ENCODE measurements at places on chromosomes 6 and 20.

GRCh38 chr6:84329077-84329476 is 101.6 kb upstream of the CEP162 start:
- no peaks in the 10 kb centered on the region for H3K27me3 ChIP-seq
- H3K4me1 ChIP-seq = no peaks in the 10 kb centered on the region
- no peak overlapping the region for H3K4me3 ChIP-seq
- DNase-seq = no peak
- no peak overlapping the region for H3K27ac ChIP-seq

- DNase-seq = no peak
- no peaks in the 10 kb centered on the region for H3K27me3 ChIP-seq
- no peaks in the 10 kb centered on the region for H3K36me3 ChIP-seq
- no peaks in the 10 kb centered on the region for H3K4me1 ChIP-seq
- H3K4me3 ChIP-seq = no peak overlapping the region
Measured at GRCh38 chr6:104580452-104580851, 279.3 kb downstream of the HACE1 start.

DNA sequence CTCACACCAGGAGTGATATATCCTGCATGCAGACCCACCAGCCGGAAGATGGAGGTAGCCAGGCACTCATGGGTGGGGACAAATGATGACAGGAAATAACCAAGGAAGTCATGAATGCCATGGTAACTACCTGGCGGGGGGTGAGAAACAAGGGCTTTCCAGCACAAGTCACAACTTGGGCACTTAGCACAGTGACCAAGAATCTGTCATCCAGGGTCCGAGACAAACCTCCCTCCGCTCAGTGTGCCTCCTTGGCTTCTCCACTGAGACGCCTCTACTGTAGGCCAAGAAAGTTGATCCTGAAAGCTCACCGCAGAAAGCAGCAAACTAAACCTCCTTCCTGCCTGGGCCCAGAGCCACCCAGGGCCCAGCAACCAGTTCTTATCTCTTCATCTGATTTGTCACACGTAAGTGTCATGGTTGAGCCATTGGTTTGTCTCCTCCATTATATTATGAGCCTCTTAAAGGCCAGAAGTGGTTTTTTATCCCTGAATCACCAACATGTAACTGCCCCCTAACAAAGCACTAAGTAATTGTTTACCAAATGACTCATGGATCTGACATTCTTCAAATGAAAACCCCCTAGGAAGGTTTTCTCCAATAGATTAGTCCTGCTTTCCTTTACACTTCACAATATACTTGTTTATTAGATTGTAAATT is 84.3 kb upstream of the TAB2 start:
- H3K27ac ChIP-seq = peak overlapping the region; percentile 83
- peak; percentile 57 for DNase-seq
- no peaks in the 10 kb centered on the region for H3K36me3 ChIP-seq

GRCh38 chr6:119891644-119892043 is 542.1 kb upstream of the MAN1A1 start:
- no peak for DNase-seq
- H3K27me3 ChIP-seq = no peaks in the 10 kb centered on the region
- no peaks in the 10 kb centered on the region for H3K4me1 ChIP-seq
- H3K4me3 ChIP-seq = no peak overlapping the region
- H3K36me3 ChIP-seq = no peaks in the 10 kb centered on the region
- H3K27ac ChIP-seq = no peak overlapping the region

DNA sequence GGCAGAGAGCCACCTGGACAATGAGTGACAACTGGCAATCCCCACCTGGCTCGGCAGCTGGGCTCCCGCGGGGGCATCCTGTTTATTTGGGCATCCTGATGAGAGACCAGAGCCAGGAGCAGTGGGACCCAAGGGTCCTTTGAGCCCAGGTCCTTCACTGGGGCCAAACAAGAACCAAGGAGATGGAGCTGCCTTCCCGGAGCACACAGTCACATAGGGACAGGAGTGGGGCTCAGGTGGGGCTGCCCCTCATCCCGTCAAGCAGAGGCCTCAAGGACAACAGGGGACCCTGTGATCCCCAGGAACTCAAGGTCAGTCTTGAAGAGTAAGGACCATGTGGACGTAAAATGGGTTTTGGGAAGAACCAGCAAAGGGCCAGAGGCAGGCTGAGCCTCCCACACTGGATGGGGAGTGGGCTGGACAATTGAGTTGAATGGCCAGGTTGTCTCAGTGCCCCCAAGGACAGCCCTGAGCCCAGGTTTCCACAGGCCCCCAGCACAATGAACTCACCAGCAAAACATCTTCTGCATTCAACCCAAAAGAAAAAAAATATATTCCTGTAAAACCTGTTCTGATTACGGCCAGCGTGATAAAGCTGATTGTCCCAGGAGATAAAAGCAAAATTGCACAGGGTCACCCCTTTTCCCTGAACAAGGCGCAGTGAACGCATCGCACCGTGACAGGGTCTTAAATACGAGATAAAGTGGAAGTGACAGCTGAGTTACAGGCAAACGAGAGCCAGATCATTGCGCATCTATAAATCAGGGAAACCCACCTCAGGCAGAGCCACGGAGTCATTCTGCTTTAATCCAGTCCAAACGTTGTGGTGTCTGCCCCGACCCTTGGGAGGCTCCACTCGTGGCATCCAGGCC is 86.2 kb downstream of the ANKRD60 start:
- no peak overlapping the region for H3K27ac ChIP-seq
- H3K27me3 ChIP-seq = no peaks in the 10 kb centered on the region
- H3K36me3 ChIP-seq = no peaks in the 10 kb centered on the region
- no peak for DNase-seq
- H3K4me3 ChIP-seq = no peak overlapping the region

DNA sequence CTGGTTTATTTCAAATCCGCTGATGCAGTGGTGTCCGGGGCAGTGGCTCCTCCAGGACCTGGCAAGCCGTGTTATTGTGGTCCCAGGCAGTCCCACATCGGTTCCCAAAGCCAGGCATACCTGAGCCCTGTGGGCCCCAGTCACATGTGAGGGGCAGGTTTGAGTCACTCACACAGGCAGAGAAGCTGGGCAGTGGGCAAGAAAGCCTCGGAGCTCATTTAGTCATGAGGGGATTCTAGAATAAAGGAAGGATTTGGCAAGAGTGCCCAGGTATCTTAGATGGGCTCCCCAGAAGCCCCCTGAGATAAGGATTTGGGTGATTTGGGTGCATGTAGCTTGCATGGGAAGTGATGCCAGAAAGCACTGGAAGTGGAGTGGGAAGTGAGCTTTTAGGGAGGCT is 37.3 kb downstream of the SYNDIG1 start:
- no peaks in the 10 kb centered on the region for H3K4me1 ChIP-seq
- H3K27me3 ChIP-seq = peaks cover 3% of the 10 kb centered on the region
- H3K36me3 ChIP-seq = no peaks in the 10 kb centered on the region
- no peak for DNase-seq
- no peak overlapping the region for H3K27ac ChIP-seq
- H3K4me3 ChIP-seq = no peak overlapping the region

- H3K27ac ChIP-seq = no peak overlapping the region
- H3K4me1 ChIP-seq = no peaks in the 10 kb centered on the region
- no peaks in the 10 kb centered on the region for H3K36me3 ChIP-seq
- DNase-seq = no peak
- H3K27me3 ChIP-seq = no peaks in the 10 kb centered on the region
Measured at GRCh38 chr6:134921721-134922261, 28.1 kb downstream of the ALDH8A1 start.

DNA sequence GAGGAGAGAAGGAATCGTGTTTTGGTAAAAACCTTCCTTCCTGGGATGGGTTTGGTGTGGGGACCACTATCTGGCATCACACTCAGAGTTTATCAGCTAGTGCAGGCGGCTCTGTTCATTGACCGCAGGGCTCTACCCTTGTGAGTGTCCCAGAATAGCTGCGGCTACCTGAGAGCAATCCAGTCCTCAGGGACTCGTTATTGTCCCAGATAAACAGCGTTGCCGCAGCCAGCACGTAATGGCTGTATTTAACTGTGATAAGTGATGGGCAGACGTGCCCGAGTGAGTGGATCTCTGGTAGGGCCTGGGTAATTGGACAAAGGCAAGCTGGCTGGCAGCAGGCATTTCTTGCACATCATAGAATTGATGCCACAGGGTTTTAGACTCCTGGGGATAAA is 163.3 kb downstream of the SOBP start:
- no peak overlapping the region for H3K27ac ChIP-seq
- H3K27me3 ChIP-seq = no peaks in the 10 kb centered on the region
- no peak for DNase-seq
- H3K36me3 ChIP-seq = no peaks in the 10 kb centered on the region
- H3K4me1 ChIP-seq = peaks cover 13% of the 10 kb centered on the region

GRCh38 chr6:125867483-125867942 is 76.8 kb downstream of the NCOA7 start:
- no peaks in the 10 kb centered on the region for H3K4me1 ChIP-seq
- no peaks in the 10 kb centered on the region for H3K36me3 ChIP-seq
- no peak overlapping the region for H3K4me3 ChIP-seq
- no peaks in the 10 kb centered on the region for H3K27me3 ChIP-seq

DNA sequence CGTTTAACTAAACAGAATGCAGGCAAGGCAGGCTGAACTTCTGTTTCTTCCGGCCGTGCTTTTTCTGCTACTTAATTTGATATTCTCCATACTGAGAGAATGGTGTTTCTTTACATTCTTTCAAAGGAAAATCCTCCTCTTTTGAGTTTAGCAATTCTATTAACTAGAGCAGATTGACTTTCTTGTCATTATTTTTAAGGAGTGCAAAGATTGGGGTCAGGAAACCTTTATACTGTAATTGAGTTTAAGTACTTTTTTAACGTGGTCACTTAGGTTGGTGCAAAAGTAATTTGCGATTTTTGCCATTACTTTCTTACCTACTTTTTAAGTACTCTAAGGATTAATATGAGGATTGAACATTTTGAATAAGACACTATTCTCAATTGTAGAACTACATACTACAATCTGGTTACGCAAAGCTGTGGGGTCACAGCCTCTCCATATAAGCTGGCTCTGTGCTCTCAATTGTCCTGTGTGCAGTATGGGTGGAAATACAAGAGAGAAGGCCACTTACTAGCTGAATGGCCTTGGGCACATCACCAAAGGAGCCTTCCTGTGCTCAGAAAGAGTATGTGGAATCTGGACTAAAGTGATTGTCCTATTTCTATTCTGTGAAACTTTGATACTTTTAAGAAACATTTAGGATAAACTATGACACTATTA is 16.7 kb downstream of the HECA start:
- H3K4me1 ChIP-seq = peaks cover 97% of the 10 kb centered on the region
- H3K4me3 ChIP-seq = no peak overlapping the region
- no peaks in the 10 kb centered on the region for H3K27me3 ChIP-seq
- DNase-seq = no peak
- no peaks in the 10 kb centered on the region for H3K36me3 ChIP-seq
- H3K27ac ChIP-seq = peak overlapping the region; percentile 36

All from CD4-positive, alpha-beta memory T cell (primary cell).